ENCODE measurements at places on chromosomes 4 and X. TPM values are rescaled to one million over a fixed set of nuclear protein-coding genes. Genes with fewer than 3 reads are reported as not detected.

Gene SUPT20HL1
- total RNA-seq = not detected

Gene LRCH2
- 40.8 TPM for total RNA-seq

Gene PSAPL1
- under 0.01 TPM for total RNA-seq

Gene PAGE1
- 0.49 TPM for total RNA-seq

Gene TCEAL2
- total RNA-seq = 26.6 TPM

Gene VCX
- not detected for total RNA-seq

Gene MAGED4
- total RNA-seq = 119 TPM

Gene CENPVL3
- total RNA-seq = 1.2 TPM

Gene EPHA5
- 128 TPM for total RNA-seq

Gene XK
- total RNA-seq = 3.0 TPM

Gene TSC22D3
- total RNA-seq = 46.0 TPM

Gene SPATA4
- total RNA-seq = 0.49 TPM

Gene ZNF674
- 11.3 TPM for total RNA-seq

Gene F8A2
- not detected for total RNA-seq

Gene ERCC6L
- total RNA-seq = 0.74 TPM

Gene PAK3
- total RNA-seq = 85.8 TPM

Gene TDO2
- not detected for total RNA-seq

All from temporal lobe (tissue), 4 donors.